ENCODE measurements at places on chromosomes 6 and 20. TPM values are rescaled to one million over a fixed set of nuclear protein-coding genes. Genes with fewer than 3 reads are reported as not detected.

- DNase-seq, result no peak
Measured at GRCh38 chr6:83132121-83132520, 60.9 kb downstream of the PGM3 start.

- DNase-seq, result no peak
Measured at GRCh38 chr6:79470728-79471127, 66.5 kb downstream of the LCA5 start.

Gene BMP2
- total RNA-seq, result 7.6 TPM

DNA sequence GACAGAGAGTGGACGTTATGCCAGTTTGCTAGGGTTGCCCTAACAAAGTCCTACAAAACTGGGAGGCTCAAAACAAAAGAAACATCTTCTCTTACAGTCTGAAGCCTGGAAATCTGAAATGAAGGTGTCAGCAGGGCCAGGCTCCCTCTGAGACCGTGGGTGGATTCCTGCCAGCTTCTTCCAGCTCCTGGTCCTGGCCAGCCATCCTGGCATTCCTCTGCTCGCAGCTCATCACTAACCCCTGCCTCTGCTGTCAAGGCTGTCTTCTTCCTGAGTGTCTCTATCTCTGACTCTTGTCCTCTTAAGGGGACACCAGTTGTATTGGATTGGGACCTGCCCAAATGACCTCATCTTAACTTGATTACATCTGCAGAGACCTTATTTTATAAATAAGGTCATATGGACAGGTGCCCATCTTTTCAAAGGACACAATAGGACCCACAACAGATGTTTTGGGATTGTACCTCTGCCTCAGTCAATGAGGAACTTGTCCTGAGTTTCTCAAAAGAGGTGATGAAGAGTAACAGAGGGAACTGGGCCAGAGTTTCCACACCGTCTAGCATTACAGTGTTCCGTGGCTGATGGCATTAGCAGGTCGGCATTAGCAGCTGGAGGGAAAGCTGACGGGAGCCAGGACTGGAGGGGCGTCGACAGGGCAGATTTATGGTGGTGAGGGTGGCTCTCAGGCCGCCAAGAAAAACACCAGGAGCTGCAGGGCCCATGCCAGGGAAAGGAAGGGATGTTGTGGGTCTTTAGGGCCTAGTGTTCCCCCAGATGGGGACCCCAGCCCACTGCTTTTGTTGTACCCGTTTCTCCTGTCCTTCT, 157.3 kb downstream of the TBXT start:
- no peak for DNase-seq

DNA sequence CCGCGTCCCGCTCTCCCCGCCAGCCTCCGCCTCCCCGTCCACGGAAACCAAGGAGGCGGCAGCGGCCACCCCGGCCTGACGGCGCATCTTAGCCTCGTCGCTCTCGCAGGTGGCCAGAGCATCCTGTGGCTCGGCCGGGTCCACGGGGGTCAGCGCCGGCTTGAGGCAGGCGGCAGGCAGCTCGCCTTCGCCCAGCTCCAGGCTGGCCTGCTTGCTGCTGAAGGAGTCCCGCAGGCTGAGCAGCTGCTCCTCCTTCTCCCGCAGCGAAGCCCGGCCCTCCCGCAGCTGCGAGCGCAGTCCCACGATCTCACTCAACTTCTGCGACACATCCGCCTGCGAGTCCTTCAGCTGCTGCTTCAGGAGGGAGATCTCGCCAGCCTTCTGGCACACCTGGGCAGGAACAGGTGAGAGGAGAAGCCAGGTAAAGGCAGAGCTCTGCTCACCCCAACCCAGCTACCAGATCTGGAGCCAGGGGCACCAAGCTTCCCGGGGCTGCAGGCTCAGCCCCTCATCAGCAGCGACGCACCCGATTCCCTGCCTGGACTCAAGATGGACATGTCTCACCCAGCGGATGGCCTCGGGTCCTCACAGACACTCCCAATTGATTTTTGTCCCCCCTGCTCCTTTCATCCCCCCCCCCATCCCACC, 5.2 kb upstream of the FASTKD5 start:
- no peak for DNase-seq

DNA sequence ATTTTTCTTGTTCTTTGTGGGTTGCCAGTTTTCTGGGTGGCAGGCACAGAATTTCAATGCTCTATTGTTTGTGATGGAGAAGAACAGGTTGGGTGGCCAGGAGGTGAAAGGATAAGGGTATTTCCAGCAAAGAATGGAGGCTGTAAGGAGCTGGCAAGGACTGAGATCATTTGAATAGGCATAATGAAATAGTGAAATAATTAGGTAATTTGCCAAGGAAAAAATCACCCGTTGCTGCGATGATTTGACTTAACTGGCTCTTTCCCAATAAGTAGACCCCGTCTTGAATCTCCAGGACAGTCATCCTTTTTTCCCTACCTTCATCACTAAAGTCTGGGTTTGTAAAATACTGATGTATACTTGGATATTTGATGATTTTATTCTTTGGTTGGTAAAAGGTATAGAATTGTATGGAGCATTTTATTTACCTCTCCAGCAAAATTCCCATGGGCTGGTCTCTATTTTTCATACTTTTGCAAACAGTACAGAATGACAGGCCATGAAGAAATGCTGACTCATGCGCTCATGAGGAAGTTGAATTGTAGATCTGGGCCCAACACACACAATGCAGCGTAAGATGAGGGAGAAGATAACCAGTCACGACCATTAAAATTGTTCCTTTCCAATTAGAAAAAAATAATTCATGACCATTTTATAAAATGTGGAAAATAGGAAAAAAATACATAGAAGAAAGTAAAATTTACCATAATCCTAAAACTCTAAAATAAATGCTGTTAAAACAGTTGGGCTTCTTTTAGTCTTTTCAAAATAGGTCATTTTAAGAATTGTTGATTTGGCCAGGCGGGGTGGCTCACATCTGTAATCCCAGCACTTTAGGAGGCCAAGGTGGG, 2.4 kb upstream of the GCNT2 start:
- DNase-seq, result no peak

- DNase-seq, result no peak
Measured at GRCh38 chr6:77561768-77562314, 91.0 kb upstream of the MEI4 start.

DNA sequence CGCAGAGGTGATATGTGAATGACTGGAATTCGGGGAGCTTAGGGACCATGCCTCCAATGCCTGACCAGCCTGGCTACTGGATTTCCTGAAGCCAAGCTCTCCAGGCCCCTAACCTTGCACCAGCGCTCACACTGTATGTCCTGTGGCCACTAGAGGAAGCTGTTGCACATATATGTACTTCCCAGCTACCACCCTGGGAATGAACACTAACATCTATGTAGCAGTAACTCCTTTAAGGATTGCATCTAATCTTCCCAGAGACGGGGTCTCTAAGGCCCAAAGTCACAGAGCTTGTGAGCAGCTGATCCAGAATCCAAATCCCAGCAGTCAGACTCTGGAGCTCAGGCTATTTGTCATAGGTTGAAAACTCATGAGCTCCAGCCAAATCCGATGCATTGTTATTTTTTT, 20.4 kb upstream of the BPIFB1 start:
- DNase-seq, result no peak

- no peak for DNase-seq
Measured at GRCh38 chr6:93418408-93419303, 703 bp downstream of the EPHA7 start.

Gene OOEP
- not detected for total RNA-seq

GRCh38 chr6:168858926-168859325, 394.7 kb downstream of the THBS2 start:
- DNase-seq, result no peak

DNA sequence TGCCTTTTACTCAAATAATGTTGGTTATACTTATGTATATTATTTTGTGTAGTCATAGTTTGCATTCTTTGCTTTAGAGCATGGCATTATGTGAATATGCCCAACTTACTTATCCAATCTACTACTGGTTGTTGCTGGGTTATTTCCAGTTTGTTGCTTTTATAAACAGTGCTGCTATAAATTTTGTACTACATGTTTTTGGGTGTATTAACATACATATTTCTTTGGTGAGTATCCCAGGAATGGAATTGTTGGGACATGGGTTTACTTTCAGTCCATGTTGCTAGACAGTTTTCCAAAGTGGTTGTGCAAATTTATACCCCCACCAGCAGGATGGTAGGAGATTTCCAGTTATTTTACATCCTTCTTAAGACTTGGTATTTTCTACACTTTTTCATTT, 157.1 kb upstream of the THEMIS start:
- DNase-seq, result no peak

Gene TAAR8
- not detected for total RNA-seq

Measured in esophagus squamous epithelium (tissue), 5 donors.